ENCODE measurements at places on chromosomes 3 and 15.

DNA sequence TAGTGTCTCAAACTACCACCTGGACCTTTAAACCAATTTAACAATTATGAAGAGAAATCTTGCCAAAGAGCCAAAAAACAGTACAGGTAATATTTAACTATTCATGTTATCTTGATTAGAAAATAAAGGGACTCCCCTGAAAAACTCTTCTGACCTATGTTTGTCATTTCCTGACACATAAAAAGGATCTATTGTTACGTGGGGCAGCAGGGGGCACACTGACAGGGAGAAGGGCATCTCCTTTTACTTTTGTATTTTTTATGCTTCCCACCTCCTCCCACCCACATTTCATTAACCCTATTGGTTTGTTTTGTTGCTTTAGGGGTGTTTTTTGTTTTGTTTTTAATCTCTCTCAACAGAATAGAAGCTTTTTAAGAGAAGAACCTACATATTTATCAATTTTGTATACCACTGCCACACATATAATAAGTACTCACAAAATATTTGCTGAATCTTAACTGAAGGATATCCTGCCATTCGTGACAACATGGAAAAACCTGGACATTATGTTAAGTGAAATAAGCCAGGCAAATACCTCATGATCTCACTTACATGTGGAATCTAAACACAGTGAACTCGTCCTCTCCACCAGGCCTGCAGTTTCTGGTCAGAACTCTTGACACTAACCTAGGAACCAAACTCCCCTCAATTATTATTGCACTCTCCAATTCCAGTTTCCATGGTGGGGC lies 17.7 kb downstream of the STAG1 start:
- no peak overlapping the region for H3K4me3 ChIP-seq
- H3K4me1 ChIP-seq: peaks cover 36% of the 10 kb centered on the region
- no peak overlapping the region for H3K27ac ChIP-seq
- no peaks in the 10 kb centered on the region for H3K36me3 ChIP-seq
- H3K27me3 ChIP-seq: no peaks in the 10 kb centered on the region
- DNase-seq: no peak

- H3K36me3 ChIP-seq: no peaks in the 10 kb centered on the region
- no peak overlapping the region for H3K4me3 ChIP-seq
- H3K27me3 ChIP-seq: peaks cover 9% of the 10 kb centered on the region
Measured at GRCh38 chr15:60093273-60094067, 89.4 kb downstream of the FOXB1 start.

DNA sequence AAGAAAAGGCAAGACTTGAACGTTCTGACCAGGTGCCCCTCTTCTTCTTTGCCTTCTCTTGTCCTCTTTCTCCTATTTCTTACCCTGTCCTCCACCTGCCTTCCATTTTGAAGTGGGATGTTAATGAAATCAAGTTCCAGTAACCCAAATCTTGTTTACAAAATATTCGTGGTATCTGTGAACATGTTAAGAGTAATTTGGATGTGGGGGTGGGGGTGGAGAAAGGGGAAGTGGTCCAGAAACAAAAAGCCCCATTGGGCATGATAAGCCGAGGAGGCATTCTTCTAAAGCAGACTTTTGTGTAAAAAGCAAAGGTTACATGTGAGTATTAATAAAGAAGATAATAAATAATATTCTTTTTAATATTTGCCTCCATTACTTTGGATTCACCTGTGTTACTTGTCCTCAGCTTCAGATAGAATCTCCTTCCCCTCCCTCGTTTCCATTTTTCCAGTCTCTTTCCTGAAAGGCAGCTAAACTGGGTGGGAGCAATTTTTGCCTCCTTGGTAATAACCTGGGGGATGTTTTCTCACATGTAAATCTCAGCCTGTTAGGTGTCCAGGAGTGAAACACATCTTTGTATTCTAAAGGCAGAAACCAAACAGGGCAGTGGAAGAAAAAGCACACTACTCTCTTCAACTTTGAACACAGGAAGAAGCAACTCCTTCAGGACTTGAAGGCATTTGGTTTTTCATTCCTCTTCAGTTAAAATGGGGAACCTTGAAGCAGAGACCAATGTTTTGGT lies 3.2 kb downstream of the CHST2 start:
- peaks cover 19% of the 10 kb centered on the region for H3K4me1 ChIP-seq
- H3K27me3 ChIP-seq: peaks cover 27% of the 10 kb centered on the region
- H3K27ac ChIP-seq: no peak overlapping the region
- no peaks in the 10 kb centered on the region for H3K36me3 ChIP-seq
- DNase-seq: no peak

DNA sequence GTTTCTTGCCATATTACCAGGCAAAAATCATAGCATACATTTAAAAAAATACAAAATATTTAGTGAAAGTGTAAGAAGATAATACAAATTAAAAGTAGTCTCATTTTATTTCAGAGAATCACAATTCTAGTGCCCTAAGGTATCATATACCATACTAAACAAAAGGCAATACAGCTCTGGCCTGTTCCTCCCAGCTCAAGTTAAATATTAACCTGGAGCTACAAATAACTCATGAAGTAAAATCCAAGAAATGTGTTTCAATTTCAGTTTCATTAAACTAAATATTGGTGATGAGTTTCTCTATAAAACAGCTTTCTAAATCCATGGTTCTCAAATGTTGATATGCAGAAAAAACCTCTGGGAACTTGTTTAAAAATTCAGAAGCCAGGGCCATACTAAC lies 67.7 kb downstream of the INO80 start:
- H3K36me3 ChIP-seq: peaks cover 89% of the 10 kb centered on the region
- H3K27me3 ChIP-seq: no peaks in the 10 kb centered on the region
- no peak overlapping the region for H3K27ac ChIP-seq
- H3K4me3 ChIP-seq: no peak overlapping the region

- no peak for DNase-seq
- peaks cover 14% of the 10 kb centered on the region for H3K4me1 ChIP-seq
- no peak overlapping the region for H3K27ac ChIP-seq
- H3K4me3 ChIP-seq: no peak overlapping the region
- H3K27me3 ChIP-seq: no peaks in the 10 kb centered on the region
Measured at GRCh38 chr15:63218100-63218808, 28.8 kb downstream of the RAB8B start.

GRCh38 chr3:30439451-30440053 lies 166.8 kb upstream of the TGFBR2 start:
- H3K4me3 ChIP-seq: no peak overlapping the region
- no peaks in the 10 kb centered on the region for H3K4me1 ChIP-seq
- DNase-seq: no peak
- H3K27ac ChIP-seq: peak overlapping the region; percentile 77
- no peaks in the 10 kb centered on the region for H3K27me3 ChIP-seq

DNA sequence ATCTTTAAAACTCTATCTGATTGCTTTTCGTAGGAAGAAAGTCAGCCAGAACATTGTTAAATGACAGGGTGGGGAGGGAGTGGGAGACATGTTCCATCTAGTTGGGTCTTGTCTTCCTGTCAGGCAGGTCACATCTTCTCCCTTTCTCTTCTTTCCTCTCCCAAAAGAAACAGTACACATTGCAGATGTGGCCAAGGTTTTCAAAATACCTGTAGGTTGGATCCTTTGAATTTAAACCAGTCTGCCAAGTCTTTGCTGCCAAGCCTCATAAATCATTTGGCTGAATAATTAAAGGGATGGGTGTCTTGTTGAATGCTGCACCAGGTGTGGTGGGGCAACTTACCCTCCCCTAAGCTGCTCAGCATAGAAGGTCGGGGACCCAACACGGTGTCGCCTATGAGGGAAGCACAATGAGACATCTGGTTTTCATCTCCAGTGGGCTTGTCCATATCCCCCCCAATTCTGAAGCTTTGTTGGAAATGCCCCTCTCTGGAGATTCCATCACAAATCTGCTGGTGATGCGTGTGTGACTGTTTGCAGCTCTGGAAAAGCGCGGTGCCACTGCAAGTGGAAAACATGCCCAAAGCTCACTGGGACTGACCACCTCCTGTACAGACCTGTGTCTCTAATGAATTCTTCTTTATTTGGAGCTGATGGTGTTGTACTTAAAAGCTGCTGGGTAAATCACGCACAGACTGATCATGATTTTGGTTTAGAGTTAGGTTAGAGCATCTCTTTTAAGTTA lies 112.6 kb downstream of the FILIP1L start:
- H3K27me3 ChIP-seq: no peaks in the 10 kb centered on the region
- H3K4me1 ChIP-seq: peaks cover 6% of the 10 kb centered on the region
- no peak overlapping the region for H3K4me3 ChIP-seq
- H3K27ac ChIP-seq: no peak overlapping the region

DNA sequence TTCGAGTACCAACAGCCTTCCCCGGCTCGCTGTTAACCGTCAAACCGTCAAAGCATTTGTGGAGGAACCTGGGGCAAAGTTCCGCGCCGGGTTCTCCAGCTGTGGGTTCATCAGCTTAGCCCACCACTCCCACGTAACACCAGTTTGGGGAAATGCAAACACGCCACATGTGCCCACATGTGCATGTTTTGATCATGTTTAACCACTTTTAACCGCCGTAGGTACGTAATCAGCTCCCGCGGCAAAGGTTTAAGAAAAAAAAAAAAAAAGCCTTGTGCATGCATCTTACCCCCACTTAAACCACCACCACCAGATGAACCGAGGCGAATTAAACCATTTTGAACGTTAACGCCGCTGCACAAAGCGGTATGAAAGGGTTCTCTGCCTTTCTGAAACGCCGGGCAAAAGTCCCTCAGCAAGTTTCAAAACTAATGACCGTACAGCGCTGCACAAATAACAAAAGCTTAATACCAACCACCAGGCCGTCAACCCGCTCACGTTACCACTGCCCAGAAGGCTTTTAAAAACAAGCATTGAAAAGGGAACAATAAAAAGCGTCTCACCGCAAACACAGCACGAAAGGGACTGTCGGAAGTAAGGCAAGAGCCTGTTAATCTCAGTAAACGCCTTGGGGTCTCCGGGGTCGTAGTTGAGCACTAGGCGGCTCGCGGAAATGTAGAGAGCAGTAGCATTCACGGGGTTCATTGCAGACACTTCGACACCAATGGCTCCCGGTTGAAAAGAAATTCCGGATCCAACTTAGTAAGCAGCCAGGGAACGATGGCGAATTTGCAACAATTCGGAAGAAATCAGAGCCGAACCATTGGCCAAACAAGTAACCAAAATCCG lies 1.5 kb downstream of the MSL2 start:
- peak; percentile 66 for DNase-seq
- peak overlapping the region; percentile 100 for H3K27ac ChIP-seq
- H3K36me3 ChIP-seq: no peaks in the 10 kb centered on the region
- H3K27me3 ChIP-seq: no peaks in the 10 kb centered on the region

- no peak overlapping the region for H3K4me3 ChIP-seq
- no peak for DNase-seq
- H3K4me1 ChIP-seq: no peaks in the 10 kb centered on the region
- no peak overlapping the region for H3K27ac ChIP-seq
- no peaks in the 10 kb centered on the region for H3K36me3 ChIP-seq
Measured at GRCh38 chr3:167602041-167602440, 51.7 kb downstream of the WDR49 start.

- no peaks in the 10 kb centered on the region for H3K27me3 ChIP-seq
- peak overlapping the region; percentile 47 for H3K4me3 ChIP-seq
- H3K27ac ChIP-seq: peak overlapping the region; percentile 29
- DNase-seq: no peak
Measured at GRCh38 chr3:46700772-46701171, 420 bp upstream of the TMIE start.

DNA sequence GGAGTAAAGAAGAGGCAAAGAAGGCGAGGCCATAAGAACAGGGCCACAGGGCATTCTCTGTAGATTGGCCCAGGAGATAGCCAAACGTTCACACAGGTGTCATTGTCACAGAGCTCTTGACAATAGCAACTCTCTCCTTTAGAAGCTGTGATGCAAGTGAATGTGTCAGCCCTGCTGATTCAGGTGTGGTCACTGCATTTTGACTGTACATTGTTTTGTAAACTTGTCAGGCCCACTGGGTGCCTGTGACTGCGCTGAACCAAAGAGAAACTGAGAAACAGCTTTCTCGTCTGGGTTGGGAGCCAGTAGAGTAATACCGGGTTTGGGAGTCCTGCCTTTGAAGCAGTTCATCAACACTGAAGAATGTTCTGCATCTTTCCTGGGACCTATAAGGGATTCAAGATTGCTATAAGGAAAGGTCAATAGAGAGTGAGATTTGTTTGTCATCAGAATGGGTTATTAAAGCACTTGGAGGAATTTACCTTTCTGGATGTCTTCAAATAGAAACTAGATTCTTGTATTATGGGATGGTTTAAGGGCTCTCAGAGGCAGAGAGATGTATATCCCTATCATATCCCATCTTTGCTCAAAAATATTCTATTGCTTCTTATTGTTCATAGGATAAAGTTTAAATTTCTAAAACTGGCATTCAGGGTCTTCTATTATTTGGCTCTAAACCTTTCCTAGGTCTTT lies 45.4 kb downstream of the TMEM45A start:
- H3K36me3 ChIP-seq: no peaks in the 10 kb centered on the region
- no peak for DNase-seq
- H3K4me1 ChIP-seq: no peaks in the 10 kb centered on the region
- no peak overlapping the region for H3K27ac ChIP-seq
- H3K27me3 ChIP-seq: no peaks in the 10 kb centered on the region
- H3K4me3 ChIP-seq: no peak overlapping the region

GRCh38 chr3:42841332-42841731 lies 32.1 kb downstream of the ACKR2 start:
- H3K4me1 ChIP-seq: peaks cover 36% of the 10 kb centered on the region
- no peaks in the 10 kb centered on the region for H3K36me3 ChIP-seq
- no peak overlapping the region for H3K4me3 ChIP-seq

DNA sequence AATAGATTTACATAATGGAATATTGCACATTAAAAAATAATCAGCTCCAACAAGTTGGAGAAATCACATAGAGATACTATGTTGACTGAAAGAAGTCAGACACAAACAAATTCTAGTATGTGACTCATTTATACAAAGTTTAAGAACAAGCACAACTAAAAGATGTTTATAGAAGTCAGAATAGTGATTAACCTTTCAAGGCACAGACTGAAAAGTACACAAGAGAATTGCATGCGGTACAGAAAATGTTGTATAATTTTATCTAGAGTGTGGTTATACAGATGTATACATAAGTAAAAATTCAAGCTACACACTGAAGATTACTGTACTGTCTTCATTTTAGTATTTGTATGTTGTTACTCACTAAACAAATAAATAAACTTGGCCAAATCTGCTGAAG lies 19.3 kb upstream of the ATOSA start:
- peaks cover 3% of the 10 kb centered on the region for H3K27me3 ChIP-seq
- DNase-seq: no peak
- H3K27ac ChIP-seq: no peak overlapping the region

- no peaks in the 10 kb centered on the region for H3K36me3 ChIP-seq
- no peaks in the 10 kb centered on the region for H3K27me3 ChIP-seq
- H3K4me1 ChIP-seq: no peaks in the 10 kb centered on the region
- no peak overlapping the region for H3K27ac ChIP-seq
- no peak for DNase-seq
- H3K4me3 ChIP-seq: no peak overlapping the region
Measured at GRCh38 chr3:67361323-67361722, 293.1 kb downstream of the SUCLG2 start.

GRCh38 chr15:39250001-39250400 lies 330.9 kb upstream of the THBS1 start:
- no peaks in the 10 kb centered on the region for H3K27me3 ChIP-seq
- no peak overlapping the region for H3K4me3 ChIP-seq
- H3K4me1 ChIP-seq: peaks cover 6% of the 10 kb centered on the region
- H3K27ac ChIP-seq: no peak overlapping the region
- no peak for DNase-seq
